ENCODE measurements at places on chromosomes 16 and 17.

DNA sequence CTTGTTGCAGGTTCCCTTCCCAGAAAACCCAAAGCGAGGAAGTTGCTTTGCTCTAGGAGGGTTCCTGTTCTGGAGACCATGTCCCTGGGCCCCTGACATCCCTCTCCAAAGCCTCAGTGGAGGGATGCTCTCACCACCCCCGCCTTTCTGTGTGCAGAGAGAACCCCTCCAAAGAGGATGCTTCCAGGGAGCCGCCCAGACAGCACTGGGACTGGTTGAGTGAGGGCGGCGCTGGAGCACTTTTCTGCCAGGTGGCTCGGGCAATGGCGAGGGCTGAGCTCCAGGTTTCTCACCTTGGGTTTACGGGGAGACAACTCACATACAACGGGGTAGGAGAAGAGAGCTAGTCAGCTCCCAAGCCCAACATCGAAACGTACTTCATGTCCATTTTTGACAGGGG, 7.3 kb downstream of the EMC6 start:
- no peak for DNase-seq

DNA sequence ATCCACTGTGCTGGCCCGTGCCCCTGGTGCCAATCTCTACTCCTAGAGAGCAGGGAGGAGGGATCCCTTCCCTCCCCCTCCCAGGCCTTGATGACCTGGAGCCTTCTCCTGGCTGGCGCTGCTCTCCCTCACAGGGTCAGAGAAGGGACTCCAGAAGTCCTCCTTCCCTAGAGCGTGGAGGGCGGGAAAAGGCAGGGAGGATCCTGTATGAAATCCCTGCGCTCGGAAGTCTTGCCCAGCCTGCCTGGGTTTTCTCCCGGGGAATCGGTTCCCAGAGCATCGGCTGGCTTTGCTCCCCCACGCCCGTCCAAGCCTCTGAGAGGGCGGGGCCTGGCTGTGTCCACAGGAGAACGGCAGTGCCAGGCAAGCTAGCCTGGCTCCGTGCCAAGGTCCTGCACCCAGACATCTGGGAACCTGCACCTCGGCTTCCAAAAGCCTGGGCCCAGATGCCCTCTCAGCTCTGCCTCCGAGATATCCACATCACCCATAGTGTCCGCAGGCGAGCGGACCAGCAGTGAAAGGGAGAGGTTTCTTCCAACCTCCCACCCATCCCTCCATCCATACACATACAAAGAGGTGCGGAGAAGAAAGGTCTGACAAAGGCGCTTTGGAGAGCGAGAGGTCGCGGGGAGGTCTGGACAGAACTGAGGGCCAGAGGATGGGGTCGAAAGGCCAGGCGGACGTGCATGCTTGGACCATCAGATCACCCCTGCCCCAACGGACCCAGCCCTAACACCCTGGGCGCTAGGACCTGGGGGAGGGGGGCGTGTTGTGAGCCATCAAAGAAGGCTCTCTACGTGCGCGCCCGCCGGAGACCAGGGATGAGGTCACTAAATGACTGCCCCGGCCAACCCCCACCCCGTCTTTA, 1.1 kb downstream of the MPP2 start:
- peak; percentile 47 for DNase-seq

DNA sequence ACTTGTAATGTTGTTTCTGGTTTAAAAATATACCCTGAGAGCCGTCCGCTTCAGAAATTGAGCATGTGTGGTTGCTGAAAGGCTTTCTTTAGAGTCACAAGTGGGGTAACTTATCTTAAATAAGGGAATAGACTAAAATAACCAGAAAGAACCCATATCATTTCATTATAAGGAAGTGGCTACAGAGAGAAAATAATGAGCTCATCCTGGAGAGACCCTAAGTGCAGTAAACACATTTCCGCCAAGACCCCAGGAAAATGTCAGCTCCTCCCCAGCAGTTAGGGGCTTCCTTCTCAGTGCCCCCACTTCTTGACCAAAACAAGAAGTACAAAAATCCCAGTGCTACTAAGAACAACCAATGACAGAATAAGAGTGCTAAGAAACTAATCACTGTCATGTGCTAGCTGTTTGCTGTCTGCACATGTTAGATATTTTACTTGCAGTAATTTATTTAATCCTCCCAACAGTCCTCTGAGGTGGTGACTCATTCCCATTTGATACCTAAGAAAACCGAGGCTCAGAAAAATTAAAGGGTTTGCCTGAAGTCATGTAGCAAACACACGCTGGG, 83.5 kb downstream of the CDYL2 start:
- peak; percentile 20 for DNase-seq

DNA sequence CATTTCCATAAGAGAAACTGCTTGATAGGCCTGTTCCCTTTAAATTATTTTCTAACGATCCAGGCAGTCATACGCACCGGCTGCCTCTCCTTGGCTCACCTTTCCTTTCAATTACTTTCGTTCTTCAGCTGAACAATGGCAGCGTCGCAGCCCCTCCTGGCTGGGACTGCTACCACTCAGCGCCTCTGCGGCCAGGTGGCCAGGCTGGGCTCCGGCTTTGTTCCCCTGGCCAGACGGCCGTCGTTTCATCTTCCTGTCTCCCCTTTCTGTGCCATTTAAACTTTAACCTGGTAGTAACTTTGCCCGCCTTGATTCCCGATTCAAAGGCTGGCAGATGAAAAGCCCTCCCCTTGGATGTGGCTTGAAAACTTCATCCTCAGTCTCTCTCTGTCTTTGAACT, 79.0 kb downstream of the C16orf78 start:
- no peak for DNase-seq

DNA sequence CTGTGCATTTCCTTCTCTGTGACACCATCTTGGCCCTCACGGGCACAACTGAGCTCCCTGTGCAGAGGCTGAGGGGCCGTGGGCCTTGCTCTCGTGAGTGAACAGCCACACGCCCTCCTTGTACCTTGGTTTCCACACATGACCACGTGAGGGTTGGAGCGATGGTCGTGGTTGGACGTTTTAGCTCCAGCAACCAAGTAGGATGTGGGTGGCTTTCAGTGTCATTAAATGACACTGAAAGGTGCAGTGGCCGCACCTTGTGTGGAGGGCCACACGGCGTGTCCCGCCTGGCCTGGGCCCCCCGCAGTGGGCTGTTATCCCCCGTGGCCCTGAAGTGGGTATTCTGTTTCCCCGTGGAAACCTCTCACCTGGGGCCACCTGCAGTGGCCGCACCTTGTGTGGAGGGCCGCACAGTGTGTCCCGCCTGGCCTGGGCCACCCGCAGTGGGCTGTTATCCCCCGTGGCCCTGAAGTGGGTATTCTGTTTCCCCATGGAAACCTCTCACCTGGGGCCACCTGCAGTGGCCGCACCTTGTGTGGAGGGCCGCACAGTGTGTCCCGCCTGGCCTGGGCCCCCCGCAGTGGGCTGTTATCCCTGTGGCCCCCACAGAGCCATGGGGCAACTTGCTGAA, 28.2 kb downstream of the ACSF3 start:
- DNase-seq, result no peak

DNA sequence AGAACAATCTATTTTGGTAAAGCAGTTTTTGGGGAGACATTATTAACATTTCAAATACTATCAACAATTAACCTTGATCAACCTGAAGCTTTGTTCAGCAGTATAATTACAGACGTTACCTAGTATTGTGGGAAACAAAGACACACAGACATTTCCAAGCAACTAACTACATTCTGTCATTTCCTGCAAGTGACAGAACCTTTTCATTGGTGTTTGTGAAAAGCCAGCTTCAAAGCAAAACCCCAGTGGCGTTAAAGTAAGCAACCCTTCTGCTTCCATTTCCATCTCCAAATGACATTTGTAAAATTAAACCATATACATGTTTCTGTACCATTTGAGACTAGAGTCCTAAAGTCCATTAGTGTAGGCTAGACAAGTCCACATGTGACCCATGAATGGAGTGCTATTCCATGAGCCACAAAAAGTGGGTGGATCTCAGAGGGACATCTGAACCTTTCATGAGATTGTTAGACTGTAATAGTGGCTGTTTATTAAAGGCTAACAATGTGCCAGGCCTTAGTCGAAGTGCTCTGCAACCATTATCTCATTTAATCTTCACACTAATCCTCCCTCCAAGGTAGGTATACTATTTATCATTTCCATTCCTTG, 101.2 kb downstream of the SSH2 start:
- DNase-seq, result no peak

GRCh38 chr16:11980136-11980844, 3.8 kb downstream of the SNX29 start:
- DNase-seq, result no peak

DNA sequence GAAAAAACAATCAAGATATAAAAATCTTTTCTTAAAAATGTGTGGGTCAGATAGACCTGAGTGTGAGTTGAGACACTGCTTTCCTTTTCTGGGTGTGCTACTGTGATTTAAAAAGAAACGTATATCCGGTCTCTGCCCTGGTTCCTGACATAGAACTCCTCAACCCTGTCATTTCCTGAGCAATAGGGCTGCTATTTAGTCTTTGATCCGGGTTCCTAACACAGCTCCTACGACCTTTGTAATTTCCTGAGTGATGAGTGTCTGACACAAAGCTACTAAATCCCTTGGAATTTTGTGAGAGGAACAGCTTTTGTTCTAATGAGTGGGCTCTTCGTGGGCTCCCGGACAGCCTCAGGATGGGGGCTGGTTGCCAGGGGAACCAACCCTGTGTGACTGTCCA, 93.9 kb upstream of the FA2H start:
- DNase-seq, result no peak

DNA sequence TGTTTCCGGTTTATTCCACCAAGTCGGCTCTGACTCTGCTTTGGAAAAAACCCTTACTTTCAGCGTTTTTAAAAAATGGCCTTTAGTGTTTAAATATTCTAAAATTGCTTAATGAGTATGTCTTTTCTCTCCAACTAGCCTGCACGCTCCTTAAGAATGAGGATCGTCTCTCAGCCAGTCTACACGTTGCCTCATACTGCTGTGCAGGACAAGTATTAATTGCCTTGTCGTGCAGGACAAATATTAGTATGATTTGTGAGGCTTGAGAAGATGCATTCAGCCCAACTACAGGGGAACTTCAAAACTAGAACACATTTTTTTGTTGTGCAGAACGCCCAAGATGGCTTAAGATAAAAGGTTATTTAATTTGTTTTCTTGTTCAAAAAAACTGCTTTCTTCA, 61.2 kb downstream of the MARCHF10 start:
- no peak for DNase-seq

DNA sequence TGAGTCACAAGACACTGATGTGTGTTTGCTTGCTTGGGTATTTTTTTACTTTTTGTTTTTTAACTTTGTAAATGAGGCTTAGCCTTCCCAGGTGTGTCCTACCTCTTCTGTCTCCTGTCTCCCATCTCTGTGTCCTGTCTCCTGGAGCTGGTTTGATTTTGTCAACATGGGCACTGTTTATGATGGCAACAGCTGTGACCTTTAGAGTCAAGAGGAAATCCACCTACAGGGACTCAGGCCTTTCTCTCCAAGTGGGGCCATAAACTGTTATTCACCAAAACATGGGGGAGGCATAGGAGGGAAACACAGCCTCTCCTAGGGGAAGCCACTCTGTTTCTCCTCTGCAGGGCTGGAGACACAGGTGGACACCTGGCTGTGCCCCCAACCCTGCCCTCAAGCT, 13.1 kb upstream of the PLCG2 start:
- DNase-seq, result no peak

- DNase-seq, result no peak
Measured at GRCh38 chr17:64972611-64973010, 53.3 kb upstream of the LRRC37A3 start.

GRCh38 chr17:8964801-8965393, 610 bp downstream of the PIK3R5 start:
- no peak for DNase-seq

DNA sequence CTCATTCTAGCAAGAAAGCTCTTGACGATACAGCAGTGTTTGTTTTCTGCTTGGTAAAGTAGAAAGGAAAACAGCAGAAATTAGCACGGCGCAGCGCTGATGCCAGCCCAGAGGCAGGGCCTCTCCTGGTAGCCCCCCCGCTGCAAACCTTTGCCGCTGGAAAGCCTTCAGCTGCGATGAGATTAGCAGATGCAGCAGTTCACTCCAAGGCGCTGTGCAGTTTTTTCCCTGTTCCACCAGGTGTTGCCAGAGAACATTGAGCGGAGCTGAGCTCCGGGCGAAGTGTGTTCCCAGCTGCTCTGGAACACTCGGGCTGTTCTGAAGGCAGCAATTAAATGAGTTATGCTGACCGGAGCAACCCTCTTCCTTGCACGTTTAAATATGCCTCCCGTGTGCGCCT, 72.5 kb downstream of the RBFOX1 start:
- DNase-seq, result no peak

DNA sequence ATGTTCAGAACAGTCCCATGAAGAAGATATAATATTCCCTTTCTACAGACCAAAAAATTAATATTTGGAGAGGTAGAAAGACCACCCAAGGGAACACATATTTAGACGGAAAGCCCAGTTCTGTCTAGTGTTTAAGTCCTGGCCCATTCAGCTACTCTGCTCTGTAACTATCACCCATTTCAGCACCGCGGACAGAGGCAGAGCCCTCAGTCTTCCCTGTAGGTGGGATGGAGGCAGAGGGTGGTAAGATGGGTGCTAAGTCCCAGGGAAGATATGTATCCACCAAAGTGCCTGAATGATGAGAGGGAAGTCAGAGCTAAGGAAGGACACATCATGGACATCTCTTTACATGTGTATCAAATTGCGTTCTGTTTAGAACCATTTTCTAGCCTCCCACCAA, 27.8 kb upstream of the C16orf78 start:
- DNase-seq, result no peak

GRCh38 chr16:50448522-50448921, 79.7 kb upstream of the BRD7 start:
- no peak for DNase-seq

- DNase-seq, result no peak
Measured at GRCh38 chr16:78743556-78743955, 644.1 kb downstream of the WWOX start.

GRCh38 chr16:53068423-53068833, 13.6 kb downstream of the CHD9 start:
- no peak for DNase-seq

GRCh38 chr17:55694286-55694910, 28.3 kb downstream of the TMEM100 start:
- DNase-seq, result no peak

Measured in stromal cell of bone marrow (primary cell).